Effector memory CD4-positive, alpha-beta T cell (primary cell): ENCODE measurements at places on chromosomes 7 and 10.

DNA sequence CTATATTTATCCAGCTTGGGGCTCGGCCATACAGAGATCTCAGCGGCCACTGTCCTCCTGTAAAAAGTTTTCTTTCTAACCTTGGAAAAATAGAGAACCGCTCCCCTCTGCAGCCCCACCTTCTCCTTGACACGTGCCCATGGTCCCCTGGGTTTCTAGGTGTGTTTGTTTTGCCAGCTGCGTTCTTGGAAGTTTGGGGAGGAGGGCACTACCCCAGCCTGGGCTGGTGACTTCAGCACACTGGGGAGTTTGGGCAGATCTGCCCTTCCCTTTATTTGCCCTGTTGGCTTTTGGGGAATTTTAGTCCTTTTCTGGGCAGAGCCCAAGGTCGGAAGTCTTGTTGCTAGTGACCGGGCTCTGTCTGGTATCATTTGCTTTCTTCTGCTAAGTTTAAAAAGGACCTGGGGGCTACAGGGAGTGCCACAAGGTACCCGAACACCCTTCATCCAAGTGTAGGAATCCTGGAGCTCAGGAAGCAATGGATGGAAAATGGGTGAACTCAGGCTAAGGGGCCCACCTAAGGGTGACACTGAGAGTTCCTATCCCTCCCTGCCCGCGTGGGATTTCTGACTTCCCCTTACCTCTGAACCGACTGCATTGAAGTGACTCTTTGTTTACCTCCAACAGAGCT lies 1.7 kb downstream of the ADAMTS14 start:
- no peak for DNase-seq

- no peak for DNase-seq
Observed at GRCh38 chr10:101132636-101133473, 1.8 kb downstream of the TLX1 start.

GRCh38 chr10:110008518-110009339 lies 945 bp downstream of the ADD3 start:
- DNase-seq = peak; percentile 17

GRCh38 chr7:2755531-2755930 lies 67.5 kb downstream of the AMZ1 start:
- no peak for DNase-seq

DNA sequence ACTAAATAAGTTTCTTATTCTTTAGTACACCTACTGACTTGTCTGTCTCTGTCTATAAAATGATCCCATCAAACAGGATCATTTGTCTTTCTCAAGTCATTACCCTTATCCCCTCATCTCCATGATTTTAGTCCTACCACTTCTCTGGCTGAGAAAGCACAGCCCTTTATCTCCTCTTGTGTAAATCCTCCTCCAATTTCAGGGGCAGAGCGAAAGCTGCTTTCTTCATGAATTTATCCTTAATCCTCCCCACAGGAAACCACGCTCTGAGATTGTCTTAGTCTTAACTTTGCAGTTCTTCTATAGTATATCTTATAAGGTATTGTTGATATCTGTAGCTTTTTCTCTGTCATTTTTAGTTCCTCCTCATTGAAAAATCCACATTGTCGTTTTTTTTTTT lies 239.7 kb upstream of the PLXDC2 start:
- no peak for DNase-seq

DNA sequence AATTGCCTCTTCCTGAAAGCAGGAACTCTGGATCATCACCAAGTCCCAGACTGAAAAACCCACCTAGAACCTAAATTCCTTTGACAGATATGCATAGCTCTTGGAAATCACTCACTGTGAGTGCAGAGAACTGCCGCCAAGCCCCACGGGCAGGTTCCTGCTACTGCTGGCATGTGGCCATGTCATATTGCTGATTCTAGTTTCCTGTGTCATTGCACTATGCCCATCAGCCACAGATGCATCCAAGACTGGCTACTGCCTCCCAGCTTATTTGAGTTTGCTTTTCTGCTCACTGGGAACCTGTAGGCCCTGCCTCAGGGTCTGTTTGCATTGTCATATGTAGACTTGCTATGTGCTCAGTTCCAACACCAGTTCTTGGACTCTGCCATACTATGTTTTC lies 786.0 kb downstream of the GRID1 start:
- DNase-seq = no peak

DNA sequence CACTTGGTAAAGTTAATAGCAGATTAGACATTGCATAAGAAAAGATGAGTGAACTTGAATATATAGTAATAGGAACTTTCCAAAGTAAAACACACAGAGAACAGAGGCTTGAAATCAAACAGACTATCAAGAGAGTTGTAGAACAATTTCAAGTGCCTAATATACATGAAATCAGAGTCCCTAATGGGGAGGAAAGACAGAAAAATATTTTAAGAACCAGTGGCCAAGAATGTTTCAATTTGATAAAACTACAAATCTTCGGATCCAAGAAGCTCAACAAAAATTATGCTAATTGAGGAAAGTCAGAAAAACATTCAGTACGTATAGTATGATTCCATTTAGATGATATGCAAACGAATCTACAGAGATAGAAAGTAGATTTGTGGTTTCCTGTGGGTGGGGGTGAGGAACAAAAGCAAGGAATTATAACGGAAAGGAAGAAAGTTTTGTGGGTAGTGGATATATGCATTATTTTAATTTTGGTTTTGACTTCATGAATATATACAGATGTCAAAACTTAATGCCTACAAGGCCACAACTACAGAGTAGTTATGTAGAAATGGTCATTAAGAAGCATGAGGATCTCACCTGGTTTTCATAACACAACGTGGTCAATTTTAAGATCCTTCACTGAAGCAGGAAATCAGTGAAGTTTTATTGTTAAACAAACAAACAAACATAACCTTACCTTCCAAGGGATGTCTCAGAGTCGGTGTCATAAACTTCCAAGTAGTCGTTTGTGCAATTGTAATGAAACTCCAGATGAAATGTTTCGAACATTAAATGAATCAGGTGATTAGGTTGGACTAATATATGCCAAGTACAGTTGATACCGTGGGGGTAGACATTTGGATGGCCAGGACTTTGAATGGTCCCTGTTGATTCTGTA lies 62.0 kb downstream of the CUBN start:
- DNase-seq = no peak

DNA sequence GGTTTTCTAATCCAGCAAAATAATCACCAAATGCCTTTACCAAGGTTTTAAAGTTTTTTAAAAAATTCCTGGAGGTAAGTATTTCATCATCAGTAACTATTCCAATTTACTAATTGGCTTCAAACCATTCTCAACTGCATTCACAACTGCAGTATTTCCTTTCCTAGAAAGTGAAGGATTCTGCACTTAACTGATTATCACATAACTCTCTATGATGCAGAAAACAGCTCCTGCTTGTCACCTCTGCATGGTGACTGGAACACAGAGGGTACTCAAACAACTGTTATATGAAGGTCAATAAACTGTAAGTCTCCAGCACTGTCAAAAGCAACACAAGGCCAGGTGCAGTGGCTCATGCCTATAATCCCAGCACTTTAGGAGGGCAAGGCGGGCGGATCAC lies 42.6 kb downstream of the SRPK2 start:
- no peak for DNase-seq

- no peak for DNase-seq
Observed at GRCh38 chr7:38339953-38340819, 66.8 kb upstream of the TARP start.

- no peak for DNase-seq
Observed at GRCh38 chr10:89556600-89556999, 21.2 kb upstream of the SLC16A12 start.
